AG09319 (cell line): ENCODE measurements at places on chromosomes 6 and 20.
A peak's percentile ranks its signal among the peaks of the same experiment; 100 is the strongest.

DNA sequence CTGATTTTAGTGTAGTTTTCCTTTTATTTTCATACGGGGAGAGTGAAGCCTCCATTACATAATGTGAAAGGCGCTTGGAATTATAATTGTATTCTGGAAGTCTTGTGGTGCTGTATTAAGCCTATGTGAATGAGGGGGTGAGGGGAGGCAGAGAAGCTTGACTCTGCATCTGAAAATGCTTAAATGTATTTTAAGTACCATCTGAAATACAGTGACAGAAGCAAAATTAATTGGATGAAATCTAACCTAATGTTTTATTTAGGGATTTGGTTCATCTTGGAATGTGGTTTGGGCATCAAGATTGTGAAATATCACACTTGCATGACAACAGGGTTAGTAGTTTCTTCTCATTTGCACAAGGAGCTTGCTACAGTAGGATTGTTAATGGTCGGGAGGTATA lies 41.2 kb downstream of the TMEM200A start:
- no peak for DNase-seq

DNA sequence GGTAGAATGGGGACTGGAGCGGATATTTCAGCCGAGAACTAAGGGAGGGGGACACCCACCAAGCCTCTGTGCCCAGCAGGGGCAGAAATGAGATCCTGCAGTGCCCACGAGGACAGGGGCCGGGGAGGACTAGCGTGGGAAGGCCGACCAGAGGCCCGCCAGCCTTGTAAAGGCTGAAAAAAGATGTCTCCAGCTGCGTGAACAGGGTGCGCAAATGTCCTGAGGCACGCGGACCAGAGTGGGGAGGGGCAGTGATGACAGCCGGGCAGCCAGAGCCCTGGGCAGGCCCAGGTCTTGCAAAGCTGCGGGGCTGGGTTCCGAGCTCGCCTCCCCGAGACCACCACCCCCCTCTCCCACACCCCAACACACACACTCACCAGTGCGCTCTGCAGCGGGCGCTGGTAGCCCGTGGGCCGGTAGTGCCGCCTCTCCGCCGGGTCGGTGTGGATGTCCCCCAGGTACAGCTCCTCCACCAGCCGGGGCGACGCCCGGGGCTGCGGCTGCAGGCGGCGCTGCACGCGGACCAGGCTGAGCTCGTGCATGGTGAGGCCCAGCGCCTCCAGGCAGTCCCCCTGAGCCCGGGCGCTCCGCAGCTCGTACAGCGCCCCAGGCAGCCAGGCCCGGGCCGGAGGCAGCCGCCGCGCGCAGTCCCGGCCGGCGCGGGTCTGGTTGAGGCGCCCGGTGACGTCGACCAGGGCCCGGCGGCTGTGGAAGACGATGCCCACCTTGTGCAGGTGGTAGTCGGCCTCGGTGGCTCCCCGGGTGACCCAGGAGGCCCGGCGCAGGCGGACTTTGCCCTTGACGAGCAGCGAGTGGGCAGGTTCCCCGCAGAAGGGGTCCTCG lies 48.2 kb downstream of the APCDD1L start:
- no peak for DNase-seq

DNA sequence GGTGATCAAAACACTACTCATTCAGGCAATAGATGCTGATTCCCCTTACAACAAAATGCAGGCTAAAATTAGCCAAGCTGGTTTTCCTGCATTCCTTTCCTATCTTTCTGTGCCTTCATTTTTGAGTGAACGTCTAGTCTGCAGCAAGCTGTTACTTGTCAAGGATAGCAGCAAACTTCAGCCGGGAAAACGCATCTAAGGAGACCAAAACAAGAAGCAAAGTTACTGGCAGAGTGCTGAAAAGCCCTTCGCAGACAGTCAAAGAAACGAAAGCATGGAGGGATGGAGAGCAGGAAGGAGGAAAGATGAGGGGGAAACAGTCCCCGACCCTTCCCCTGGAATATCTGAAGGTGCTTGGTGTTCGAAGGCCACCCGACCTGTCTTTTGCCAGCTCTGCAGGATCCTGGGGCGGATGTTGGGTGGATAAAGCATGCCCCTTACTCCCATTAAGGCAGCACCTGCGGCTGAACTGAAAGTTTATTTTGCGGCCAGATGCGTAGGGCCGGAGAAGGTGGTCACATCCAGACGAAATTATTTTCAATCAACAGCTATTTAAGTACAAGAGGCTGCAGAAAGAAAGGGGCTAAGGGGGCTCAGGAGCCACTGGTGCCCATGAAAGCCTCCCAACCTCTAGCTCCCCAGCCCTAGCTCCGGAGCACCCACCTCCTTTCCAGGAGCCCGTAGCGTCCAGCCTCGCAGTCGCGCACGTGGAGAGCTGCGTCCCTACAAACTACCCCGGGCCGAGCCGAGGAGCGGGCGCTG lies 538 bp downstream of the FERMT1 start:
- DNase-seq: no peak

GRCh38 chr6:45721665-45722064 lies 294.0 kb downstream of the CLIC5 start:
- DNase-seq: no peak

DNA sequence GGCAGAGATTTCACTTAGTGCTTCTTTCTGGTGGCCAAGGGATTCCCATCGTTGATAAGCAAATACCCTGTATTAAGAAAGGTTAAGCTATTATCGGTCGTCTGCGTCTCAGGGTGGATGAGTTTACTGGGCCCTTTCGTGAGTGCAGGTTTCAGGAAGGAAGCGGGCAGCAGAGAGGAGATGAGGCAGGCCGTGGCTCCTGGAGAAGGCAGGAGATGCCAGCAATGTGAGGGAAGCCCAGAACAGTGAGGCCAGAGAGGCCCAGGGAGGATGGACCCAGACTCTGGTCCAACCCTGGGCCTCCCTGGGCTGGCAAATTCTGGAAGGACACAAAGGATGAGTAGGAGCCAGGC lies 11.2 kb downstream of the TFEB start:
- DNase-seq: no peak

GRCh38 chr20:45405571-45406259 lies 2.4 kb upstream of the DBNDD2 start:
- DNase-seq: no peak

DNA sequence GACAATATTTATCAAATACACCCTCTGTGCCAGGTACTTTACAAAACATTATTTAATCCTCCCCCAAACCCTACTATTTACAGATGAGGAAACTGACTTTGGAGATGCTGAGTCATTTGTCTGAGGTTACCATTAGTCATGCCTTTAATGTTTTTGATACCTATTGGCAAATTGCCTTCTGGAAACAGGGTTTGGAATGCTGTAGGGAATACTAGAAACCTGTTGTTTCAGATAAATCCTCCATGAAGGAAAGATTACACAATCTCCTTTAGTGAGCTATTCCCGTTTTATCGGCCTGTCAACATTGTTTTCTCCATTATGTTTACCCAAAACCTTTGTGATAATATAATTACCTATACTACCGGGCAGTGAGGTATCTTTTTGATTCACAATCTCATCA lies 93.6 kb upstream of the ADGRF1 start:
- peak; percentile 62 for DNase-seq

DNA sequence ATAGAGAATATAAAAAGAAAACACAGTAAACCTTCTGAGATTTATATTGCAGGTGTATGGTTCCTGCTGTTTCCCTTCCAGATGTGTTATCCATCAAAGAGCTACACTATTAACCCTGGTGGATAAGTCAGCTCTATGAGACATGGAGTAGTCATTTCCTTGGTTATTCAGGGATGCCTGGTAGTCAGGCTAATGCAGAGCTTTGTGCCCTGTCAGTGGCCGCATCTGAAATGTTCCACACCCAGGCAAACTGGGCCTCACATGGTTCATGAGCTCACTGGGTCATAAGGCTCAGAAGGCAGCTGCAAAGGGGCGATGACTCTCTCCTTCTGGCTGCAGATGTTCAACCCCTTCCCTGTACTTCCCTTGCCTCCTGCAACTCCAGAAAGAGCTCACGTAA lies 473.6 kb downstream of the EPHA7 start:
- DNase-seq: no peak

DNA sequence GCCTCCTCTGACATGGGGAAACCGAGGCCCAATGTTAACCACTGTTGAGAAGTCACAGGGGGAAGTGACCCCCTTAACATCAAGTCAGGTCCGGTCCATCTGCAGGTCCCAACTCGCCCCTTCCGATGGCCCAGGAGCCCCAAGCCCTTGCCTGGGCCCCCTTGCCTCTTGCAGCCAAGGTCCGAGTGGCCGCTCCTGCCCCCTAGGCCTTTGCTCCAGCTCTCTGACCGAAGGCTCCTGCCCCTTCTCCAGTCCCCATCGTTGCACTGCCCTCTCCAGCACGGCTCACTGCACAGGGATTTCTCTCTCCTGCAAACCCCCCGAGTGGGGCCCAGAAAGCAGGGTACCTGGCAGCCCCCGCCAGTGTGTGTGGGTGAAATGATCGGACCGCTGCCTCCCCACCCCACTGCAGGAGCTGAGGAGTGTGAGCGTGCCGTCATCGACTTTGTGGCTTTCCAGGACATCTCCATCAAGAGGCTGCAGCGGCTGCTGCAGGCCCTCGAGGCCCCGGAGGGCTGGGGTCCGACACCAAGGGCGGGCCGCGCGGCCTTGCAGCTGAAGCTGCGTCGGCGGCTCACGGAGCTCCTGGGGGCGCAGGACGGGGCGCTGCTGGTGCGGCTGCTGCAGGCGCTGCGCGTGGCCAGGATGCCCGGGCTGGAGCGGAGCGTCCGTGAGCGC lies 1.6 kb downstream of the TNFRSF6B start:
- DNase-seq: no peak

DNA sequence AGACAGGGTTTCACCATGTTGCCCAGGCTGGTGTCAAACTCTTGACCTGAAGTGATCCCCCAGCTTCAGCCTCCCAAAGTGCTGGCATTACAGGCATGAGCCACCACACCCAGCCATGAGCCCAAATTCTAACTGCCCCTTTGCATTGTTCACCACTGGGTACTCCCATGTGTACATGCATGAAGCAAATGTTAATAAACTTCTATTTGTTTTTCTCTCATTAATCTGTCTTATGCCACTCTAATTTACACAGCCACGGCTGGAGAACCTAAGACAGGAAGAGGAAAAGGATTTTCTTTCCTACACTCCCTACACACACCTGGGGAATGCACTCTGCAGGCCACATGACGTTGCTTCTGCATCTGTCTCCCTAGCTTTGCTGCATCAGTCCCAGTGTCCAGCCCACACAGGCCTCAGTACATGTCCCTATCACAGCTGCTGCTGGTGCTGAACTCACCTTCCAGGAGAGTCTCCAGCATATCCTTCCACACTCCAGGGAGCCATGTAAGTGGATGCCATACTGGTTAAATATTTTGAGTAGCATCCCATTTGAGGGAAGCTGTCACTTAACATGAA lies 13.3 kb downstream of the OR2H2 start:
- DNase-seq: no peak

DNA sequence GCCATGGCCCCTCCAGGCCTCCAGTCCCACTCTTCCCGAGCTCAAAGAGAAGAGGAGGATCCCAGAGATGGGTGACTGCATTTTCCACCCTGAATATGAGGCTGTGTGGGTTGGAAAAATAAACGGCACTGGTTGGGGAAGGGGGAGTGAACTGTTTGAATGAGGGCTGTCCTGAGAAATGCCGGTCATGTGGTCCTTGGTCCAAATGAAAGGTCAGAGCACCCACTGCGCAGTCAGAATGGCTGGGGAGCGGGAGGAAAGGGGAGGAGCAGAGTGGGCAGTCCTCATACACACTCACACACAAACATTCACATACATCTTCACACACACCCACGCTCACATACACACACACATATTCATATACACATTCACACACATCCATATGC lies 83.1 kb downstream of the MRPL14 start:
- no peak for DNase-seq

- DNase-seq: no peak
These were observed 107.9 kb upstream of the NXT1 start for GRCh38 chr20:23242556-23243180.

DNA sequence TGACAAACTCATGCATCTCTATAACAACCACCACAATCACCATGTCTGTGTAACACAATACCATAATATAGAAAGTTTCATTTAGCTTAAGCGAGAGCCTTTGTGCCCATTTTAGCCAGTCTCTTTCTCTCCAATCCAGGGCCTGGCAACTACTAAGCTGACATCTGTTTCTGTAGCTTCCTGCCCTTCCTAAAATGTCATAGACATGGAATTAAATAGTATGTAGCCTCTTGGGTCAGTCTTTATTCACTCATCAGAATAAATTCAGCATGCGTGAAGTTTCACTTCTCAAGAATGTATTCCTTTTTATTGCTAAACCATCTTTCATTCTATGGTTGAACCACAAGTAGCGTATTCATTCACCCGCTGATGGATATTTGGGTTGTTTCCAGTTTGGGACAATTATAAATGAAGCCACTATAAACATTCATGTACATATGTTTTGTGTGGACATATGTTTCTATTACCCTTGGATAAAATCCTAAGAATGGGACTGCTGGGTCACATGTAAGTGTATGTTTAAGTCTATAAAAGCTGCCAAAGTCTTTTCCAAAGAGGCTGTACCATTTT lies 1.7 kb upstream of the TREM2 start:
- DNase-seq: no peak

DNA sequence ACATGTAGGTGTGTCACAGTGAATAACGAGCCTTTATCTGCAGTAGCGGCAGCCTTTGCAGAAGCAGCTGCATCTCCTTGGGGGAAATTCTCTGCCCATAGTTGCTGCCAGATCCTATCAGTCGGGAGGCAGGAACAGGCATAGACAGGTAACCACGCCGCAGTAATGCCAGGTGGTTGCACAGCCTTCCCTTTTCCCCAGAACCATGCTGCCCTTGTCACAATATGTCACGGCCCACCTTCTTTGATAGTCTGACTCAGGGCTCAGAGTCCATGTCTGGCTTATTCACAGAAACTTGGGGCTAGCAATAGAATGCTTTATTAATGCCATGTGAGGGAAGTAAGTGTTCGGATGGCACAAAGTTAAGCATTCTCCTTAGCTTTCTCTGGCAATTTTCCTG lies 76.6 kb downstream of the F13A1 start:
- DNase-seq: no peak

DNA sequence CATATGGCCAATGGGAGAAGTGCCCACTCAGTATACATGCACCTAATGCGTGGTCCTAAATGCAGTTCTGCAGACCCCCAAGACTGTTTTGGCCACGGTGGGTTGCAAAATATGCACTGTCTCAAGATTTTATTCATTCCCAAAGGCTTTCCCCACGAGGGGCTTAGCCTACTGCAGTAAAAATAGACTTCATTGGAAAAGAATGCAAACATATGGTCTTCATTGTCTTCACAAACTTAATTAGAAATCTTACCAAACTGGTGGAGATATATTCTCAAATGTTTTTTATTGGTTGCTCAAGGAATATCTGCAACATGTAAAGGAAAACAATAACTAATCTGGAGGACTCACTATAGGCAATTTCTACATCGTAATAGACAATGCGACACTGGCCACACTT lies 31.6 kb upstream of the PRL start:
- no peak for DNase-seq

DNA sequence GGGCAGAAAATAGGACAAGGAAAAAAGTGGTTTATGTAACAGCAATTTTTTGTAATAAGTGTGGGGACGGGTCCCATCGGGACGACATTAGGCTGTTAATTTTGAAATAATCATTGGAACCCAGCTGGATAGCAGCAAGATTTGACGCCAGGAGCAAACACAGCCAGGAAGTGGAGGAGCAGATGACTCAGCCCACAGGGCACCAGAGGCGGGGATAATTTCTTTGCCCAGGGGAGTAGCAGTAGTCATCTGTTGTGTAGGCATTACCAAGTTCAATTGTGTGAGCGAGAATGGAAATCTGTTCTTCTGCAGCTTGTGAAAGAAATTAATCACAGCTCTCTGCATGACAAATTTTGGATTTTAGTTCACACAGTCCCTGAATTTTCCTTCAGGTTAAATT lies 22.6 kb upstream of the RIN2 start:
- no peak for DNase-seq
